Fibroblast of lung (primary cell): ENCODE measurements at places on chromosomes 7 and 10.
A peak's percentile ranks its signal among the peaks of the same experiment; 100 is the strongest.

GRCh38 chr7:150797661-150798060 is 2.5 kb downstream of the TMEM176B start:
- no peak overlapping the region for H3K4me3 ChIP-seq
- no peak overlapping the region for H3K27ac ChIP-seq
- H3K36me3 ChIP-seq: no peaks in the 10 kb centered on the region

- no peaks in the 10 kb centered on the region for H3K27me3 ChIP-seq
- no peak overlapping the region for H3K4me3 ChIP-seq
- H3K36me3 ChIP-seq: no peaks in the 10 kb centered on the region
- no peak overlapping the region for H3K27ac ChIP-seq
- no peak for DNase-seq
- no peaks in the 10 kb centered on the region for H3K4me1 ChIP-seq
Measured at GRCh38 chr10:124003070-124003419, 90.4 kb downstream of the CHST15 start.

GRCh38 chr7:37441386-37441760 is 7.3 kb downstream of the ELMO1 start:
- H3K27me3 ChIP-seq: no peaks in the 10 kb centered on the region
- H3K27ac ChIP-seq: no peak overlapping the region
- no peaks in the 10 kb centered on the region for H3K4me1 ChIP-seq
- no peaks in the 10 kb centered on the region for H3K36me3 ChIP-seq

DNA sequence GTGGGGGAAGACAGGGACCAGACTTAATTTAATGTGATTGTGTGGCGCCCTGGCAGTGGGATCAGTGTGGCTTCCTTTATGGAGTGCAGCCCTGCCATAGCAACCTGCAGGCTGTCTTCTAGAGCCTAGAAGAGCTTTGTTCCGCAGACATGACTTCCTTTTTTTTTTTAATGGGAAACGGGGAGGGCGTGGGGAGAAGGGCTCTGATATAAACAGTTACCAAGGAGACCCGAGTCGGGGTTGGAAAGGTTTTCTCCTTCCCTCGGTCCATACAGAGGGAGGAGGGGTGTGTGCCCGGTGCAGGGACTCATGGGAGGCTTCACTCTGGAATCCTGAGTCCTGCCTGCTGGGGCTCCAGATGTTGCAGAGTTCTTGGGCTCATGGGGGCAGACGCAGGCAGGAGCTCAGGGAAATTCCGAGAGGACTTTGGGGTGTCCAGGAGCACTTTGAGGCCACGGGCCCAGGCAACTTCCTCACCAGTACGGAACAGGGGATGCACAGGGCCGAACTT is 26.9 kb downstream of the TMEM120A start:
- DNase-seq: no peak
- peak overlapping the region; percentile 78 for H3K27ac ChIP-seq
- H3K27me3 ChIP-seq: no peaks in the 10 kb centered on the region
- H3K36me3 ChIP-seq: peaks cover 11% of the 10 kb centered on the region
- H3K4me3 ChIP-seq: no peak overlapping the region

DNA sequence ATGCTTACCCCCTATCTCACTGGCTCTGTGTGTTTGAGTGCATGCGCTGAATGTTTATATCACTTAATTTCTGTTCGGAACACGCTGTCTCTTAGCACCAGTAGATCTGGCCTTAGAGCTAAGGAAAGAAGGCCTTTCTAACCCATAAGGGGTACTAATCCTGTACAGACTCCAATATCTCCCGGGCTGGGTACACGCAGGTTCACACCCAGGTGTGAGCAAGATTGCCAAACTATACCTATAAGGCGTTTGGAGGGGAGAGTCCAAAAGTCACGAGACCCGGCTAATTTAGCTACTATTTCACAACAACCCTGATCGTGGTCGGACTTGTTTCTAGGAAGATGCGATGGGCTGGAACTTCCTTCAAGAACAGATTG is 727 bp upstream of the PDSS1 start:
- H3K27ac ChIP-seq: peak overlapping the region; percentile 84
- no peaks in the 10 kb centered on the region for H3K27me3 ChIP-seq
- H3K4me3 ChIP-seq: peak overlapping the region; percentile 90
- peaks cover 4% of the 10 kb centered on the region for H3K4me1 ChIP-seq
- no peak for DNase-seq
- H3K36me3 ChIP-seq: no peaks in the 10 kb centered on the region

DNA sequence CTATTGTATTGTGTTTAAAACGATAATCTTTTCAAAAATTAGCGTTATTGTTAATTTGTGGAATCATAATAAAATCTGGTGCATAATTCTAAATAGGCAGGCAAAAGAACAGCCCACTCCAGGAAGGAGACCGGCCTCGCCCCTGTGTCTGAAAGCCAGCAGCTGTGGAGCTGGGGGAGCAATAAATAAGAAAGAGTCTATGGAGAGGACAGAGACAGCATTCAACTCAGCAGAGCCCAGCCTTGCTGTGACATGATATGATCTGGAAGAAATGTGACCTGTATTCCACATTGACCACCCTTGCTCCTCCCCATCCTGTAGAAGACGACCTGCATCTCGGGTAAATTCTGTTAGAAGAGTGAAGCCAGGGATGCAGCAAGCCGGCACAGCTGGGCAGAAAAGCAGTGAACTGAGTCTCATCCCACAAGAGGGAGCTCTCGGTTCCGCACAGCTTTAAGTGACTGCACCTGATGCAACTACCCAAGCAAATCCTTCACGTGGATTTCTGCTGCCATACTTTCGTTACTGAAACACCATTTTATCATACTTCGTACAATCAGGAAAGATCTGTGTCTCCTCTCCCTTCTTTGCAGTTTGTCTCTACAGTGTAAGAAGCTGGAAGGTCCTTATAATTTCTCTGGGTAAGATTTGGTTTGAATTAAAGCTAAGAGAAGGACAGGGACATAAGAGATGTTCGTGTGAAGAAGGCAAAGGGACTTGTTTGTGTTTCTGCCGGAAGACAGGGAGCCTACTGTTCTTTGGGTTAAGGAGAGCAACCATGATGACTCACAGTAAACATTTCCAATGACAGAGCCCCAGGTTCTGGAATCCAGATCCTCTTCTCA is 427.1 kb downstream of the GPAM start:
- no peaks in the 10 kb centered on the region for H3K4me1 ChIP-seq
- H3K4me3 ChIP-seq: no peak overlapping the region
- no peaks in the 10 kb centered on the region for H3K36me3 ChIP-seq
- H3K27me3 ChIP-seq: no peaks in the 10 kb centered on the region
- DNase-seq: no peak
